ENCODE measurements at places on chromosomes 6 and 20.

GRCh38 chr6:133359256-133359655 lies 118.1 kb downstream of the EYA4 start:
- no peak for DNase-seq

GRCh38 chr6:133682506-133683307 lies 206.2 kb upstream of the TCF21 start:
- no peak for DNase-seq

DNA sequence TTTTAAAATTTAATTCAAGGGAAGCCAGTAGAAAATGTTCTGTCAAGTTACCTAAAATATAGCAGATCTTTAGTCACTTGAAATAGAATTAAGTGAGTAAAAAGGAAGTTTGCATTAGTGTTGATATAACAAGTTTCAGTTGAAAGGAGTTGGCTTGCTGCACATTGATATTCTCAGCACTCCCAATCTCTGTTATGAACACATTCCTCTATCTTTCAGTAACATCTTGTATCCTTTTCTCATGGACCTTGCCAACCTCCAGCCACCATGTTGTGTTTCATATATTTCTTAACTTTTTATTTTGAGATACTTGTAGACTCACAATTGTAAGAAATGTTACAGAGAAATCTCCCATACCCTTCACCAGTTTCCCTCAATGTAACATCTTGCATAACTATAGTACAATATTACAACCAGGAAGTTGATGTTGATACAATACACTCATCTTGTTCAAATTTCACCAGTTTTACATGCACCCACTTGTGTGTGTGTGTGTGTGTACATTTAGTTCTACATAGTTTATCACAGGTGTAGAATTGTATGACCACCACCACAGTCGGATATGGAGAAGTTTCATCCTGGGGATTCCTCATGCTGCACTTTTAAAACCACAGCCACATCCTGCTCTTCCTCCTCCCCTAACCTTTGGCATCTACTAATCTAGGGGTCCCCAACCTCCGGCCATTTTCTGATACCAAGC lies 20.2 kb upstream of the PAQR8 start:
- DNase-seq = no peak

GRCh38 chr6:15039136-15039535 lies 206.7 kb upstream of the JARID2 start:
- no peak for DNase-seq

GRCh38 chr20:62132421-62132820 lies 10.1 kb downstream of the LSM14B start:
- DNase-seq = no peak

DNA sequence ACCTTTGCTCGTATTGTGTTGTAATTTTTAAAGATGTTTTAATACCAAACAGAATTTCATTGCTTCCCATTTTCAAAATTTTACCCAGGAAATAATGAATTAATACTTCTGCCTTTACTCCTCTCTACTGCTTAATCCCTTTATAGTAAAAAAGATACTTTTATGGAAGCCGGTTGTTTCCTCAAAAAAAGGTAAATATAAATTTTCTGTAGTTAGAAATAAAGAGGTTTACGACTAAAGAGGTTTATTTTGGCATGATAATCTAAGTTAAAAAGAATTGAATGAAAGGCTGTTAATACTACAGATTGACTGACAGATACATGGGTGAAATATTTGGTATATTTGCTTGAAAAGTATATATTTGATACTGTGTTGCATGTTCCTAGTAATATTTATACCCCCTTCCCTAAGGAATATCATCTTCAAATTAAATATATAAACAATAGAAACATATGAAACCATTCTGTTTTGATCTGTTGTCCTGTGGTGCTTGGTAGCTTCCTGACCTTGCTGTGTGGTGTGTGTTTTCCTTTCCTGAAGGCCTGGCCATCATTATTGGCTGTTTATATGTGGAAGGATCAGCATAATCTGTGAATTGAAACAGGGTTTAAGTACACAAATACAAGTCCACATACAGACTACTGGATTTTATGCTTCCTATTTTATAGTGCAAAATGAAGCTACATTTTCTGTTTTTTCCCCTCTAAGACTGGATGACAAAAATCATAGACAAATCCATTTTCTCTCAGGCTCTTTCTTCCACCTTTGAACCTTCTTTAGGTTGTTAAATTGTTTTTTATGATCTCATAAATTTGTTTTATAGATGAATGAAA lies 2.3 kb downstream of the LIN28B start:
- DNase-seq = no peak

DNA sequence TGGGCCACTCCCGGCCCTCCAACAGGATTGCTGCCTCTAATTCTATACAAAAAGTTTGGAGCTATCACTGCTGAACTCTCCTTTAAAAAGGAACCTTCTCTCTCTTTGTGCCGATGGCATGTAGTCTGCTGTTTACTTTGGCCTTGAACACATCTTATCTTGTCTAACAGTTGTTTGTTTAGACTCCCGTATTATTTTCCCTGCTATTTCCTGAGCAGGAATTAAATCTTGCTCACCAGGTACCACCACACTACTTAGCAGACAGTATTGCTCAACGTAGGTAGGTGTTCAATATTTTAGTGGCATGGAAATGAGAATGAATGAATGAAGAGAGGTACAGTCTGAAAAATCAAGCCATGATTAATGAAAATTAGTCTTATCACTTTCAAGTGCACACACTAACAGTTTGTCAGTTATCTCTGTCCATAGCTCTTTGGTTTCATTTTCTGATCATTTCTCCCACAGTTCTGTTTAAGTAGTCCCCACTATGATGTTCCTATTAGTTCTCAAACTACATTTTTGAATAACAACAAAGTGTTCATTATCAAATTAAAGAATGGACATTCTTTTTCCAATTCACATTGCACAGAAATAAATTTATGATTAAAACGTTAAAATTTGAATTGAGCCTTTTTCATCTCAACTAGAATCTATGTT lies 6.8 kb upstream of the HEY2 start:
- no peak for DNase-seq

DNA sequence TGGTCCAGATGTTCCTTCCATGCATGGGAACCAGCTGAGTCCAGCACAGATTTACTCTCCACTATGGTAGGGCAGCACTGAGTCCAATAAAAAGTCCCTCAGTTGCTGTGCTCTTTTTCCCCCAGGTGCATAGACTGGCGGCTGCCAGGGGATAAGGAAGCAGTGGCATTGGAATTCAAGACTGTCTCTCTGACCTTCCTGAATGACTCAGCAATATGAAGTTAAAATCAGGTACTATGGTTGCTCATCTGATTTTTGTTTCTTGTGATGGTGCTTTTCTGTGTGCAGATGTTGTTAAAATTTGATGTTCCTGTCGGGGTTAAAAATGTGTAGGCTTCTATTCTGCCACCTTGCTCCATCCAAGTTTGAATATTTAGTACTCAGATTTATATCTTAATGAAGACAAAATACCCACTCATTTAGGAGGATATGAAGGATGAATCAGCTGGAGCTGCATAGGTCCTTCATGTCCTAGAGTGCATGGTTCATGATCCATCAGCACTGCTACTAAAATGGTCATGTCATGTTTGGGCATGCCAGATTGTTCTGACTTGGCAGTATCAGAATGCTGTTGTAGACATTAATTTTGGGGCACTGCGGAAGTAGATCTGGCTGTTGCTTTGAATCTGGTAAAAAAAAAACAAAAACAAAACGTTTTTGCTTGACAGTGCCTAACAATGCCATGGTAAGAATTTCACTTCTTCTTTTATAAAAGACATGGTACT lies 321.2 kb upstream of the MAP3K7 start:
- no peak for DNase-seq

DNA sequence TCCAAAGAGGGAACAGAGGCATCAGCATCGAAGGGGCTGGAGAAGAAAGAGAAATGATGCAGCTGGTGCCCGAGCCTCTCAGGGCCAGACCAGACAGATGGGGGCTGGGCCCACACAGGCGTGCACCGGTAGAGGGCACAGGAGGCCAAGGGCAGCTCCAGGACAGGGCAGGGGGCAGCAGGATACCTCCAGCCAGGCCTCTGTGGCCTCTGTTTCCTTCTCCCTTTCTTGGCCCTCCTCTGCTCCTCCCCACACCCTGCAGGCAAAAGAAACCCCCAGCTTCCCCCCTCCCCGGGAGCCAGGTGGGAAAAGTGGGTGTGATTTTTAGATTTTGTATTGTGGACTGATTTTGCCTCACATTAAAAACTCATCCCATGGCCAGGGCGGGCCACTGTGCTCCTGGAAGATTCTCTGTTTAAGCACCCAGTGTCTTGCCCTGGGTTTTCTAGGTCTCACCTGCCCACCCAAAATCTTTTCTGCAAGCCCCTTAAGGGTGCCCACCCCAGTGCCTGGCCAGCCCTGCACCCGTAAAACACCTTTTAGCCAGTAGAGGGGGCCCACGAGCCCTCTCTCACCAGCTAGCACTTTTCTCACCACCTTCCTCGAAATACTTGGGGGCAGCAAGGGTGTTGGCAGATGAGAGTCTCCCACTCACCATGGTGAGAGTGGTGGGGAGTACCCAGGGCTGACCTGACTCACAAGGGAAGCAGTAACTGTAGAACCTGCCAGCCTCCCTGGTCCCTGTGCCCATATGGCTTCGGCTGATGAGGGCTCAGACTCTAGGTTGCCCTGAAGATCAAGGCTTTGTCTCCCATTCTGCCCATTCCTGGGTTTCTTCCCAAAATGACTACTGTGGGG lies 35.7 kb upstream of the ID1 start:
- DNase-seq = peak; percentile 60

GRCh38 chr20:18985551-18985950 lies 172.0 kb downstream of the SCP2D1 start:
- no peak for DNase-seq

DNA sequence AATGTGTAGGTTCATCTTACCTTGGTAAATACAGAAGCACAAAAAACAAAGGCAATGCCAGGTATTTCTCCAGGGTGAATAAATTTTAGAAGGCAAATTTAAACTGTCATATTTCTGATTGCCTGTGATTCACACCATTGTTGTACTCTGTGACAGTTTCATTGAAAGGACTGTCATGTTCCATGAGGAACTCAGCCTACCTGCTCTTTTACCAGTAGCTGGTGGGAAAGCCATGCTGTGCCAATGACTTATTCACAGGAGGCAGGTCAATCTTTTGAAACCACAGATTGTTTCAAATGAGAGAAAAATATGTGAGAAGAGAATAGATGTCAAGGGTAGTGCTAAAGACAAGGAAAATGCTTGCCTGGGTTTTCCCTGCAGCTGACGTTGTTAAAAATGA lies 206.4 kb downstream of the LAMA2 start:
- no peak for DNase-seq

GRCh38 chr6:168440520-168441433 lies at the start of gene SMOC2:
Gene SMOC2 (plus strand): TSS chr6:168441184. CDS start chr6:168441371, 187 bp downstream.
- DNase-seq = no peak

DNA sequence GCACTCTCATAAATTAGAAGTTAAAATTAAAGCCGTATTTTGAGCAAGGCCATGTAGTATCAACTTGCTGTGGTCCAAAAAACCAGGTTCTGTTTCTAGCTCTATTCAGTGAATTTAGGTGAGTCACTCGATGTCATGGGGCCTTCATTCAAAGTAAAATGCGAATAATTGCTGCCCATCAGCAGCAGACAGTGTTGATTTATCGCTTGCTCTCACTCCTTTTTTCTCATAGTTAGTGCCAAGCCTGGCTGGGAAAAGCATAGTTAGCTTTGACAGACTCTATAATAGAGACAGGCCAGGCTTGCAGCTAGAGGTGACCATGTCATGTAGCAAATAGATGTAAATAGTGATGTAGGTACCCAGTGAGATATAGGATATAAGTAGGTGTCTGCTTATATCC lies 136.0 kb downstream of the EDN1 start:
- DNase-seq = no peak

DNA sequence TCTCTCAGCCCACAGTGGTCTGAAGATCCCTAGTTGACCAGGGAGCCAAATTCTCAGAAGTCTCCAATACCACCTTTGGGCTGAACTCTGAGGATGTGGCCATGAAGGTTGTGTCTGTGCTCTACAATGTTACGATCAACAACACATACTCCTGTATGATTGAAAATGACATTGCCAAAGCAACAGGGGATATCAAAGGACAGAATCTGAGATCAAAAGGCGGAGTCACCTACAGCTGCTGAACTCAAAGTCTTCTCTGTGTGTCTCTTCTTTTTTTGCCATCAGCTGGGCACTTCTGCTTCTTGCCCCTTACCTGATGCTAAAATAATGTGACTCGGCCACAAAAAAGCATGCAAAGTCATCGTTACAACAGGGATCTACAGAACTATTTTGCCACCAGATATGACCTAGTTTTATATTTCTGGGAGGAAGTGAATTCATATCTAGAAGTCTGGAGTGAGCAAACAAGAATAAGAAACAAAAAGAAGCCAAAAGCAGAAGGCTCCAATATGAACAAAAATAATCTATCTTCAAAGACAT lies 17.7 kb upstream of the VSX1 start:
- no peak for DNase-seq

DNA sequence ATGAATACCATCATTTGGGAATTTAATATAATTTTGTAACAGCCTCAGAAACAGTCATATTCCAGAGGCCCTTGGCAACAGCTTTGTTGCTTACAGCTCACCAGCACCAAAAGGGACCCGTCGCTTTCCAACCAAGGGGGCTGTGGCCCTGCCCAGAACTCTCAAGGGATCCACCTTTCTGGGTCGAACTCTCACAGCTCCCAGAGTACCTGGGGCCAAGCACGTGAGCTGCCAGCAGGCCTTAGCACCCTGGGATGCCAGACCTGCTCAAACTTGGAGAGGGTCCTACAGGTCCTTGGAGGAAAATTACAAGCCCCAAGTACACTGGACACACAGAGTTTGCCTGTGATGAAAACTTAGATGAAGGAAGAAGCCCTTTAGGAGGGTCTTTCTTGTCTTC lies 66.6 kb downstream of the SNX5 start:
- no peak for DNase-seq

DNA sequence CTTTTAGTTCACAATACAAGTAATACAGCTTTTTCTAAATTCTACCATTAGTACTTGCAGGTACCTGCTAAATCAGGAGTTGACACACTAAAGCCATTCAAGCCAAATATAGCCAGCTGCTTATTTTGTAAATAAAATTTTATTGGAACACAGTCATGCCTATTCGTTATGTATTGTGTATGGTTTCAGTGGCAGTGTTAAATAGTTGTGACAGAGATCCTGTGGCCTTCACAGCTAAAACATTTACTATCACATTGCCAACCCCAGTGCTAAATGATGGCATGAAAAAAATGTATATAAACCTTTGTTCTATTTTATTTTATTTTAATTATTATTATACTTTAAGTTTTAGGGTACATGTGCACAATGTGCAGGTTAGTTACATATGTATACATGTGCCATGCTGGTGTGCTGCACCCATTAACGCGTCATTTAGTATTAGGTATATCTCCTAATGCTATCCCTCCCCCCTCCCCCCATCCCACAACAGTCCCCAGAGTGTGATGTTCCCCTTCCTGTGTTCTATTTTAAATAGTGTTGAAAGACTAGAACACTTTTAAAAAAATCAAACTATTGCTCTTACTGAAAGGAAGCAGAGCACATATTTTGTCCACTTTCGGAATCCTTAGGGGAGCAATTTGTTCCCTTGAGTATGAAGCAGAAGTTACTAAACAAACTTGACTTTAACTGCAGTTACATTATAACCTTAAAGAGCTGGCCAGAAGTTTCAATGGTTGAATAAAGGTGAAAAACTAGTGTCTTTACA lies 115.7 kb downstream of the PRIM2 start:
- DNase-seq = no peak

- DNase-seq = peak; percentile 76
These were observed 59.6 kb upstream of the TAGAP start for GRCh38 chr6:159104163-159104925.

All from stimulated activated CD4-positive, alpha-beta T cell treated with anti-CD3 and anti-CD28 coated beads, Interleukin-12 subunit alpha, Interleukin-12 subunit beta, amount 100 ng/mL, for 4 hours (primary cell).